ENCODE measurements at places on chromosomes 5 and 9.

DNA sequence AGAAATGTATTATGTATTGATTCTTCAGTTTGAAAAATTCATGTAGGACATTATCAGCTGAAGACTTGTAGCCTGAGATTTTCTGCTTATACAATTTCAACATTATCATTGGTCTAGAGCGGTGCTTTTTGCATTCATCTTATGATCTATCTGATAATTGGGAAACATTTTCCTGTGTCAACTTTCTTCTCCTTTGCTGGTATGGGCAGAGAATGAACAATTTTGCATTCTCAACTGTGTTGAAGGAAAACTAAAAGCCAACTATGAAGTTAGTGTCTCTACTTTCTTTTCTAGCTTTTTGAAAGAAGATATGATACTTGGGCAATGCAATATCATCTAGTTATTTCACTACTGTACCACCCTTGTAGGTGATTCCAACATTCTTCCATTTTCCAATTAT lies 10.3 kb downstream of the ZFR start:
- no peak for DNase-seq

DNA sequence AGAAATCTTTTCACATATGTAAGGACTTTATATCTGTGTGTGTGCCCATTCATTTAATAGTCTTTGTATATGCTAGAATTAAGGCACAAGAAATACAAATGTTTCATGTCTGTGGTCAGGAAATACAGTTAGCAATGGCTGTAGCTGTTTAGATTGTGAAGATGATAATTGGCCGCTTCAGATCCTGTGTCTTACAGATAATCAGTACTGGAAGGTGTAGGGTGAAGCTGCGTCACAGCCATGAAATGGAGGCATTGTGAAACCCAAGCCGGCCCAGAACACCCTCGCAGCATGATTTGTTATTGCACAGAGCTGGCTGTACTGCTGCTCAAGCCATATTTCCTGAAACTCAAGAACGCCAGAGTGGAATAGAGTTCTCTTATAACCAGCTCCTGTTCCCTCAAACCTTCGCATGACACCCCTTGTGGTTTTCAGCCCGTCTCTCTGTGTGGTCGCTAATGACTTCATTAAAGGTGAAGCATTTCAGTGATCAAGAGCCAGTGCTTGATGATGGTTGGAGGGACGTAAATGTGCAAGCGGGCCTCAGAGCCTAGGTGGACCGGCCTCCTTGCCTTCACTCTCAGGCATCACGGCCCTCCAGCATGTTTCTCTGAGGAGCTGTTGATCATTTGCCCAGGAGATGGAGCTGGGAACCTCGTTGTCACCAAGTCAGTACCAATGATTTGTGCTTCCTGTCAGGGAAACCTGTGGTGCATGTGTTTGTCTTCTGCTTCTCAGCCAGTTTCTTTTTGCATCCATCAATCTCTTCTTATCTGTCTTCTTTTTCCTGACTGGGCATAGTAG lies 80.1 kb downstream of the F2RL2 start:
- no peak for DNase-seq

- no peak for DNase-seq
Measured at GRCh38 chr5:102289251-102289899, 6.7 kb downstream of the SLCO4C1 start.

DNA sequence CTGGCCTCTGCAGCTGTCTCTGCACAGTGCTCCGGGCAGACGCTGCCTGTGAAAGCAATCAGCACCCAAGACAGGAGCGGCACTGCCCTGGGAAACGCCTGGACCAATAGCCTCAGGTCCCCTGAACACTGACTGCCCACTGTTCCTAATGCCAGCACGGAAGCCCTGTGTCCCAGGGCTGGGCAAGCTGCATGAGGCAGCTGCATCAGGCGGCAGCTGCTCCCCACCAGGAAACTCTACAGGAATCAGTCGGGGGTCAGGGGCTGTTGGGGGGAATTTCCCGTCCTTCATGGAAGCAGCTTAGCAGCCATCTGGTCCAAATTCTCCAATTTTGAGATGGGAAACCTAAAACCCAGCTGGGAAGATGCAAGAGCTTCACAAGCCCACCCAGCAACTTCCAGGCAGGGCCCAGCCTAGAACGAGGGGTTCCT lies 118.6 kb downstream of the VAV2 start:
- no peak for DNase-seq

- DNase-seq, result no peak
Measured at GRCh38 chr5:133704411-133704810, 92.1 kb upstream of the FSTL4 start.

DNA sequence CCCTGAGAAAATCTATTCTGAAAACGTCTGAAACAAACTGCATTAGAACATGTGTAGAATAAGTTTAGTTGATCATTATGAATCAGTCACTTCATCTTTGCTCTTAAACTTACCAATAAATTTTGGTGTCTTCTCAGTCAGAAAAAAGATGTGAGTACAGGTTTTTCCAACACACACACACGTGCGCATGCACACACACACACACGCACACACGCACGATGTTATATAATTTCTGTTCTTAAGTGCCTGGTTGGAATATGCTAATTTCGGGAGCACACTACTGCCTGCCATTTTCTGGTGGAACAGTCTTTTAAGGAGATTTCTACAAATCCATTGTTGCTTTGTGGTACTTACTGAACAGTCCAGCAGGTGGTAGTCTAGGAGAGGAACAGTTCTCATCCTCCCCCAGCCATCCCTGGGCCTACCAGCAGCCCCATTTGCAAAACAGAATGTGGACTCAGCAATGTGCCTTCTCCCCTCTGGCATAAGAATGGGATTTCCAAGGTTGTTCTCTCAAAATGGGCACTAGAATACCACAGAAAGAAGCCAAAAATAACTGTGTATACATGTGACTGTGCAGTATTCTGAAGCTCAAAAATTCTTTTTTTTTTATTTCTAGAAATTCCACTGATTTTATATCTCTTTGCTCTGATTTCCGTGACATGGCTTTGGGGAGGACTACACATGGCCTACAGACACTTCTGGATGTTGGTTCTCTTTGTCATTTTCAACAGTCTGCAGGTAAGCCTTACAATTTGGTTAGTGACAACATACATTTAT lies 281.3 kb downstream of the ARRDC3 start:
- peak; percentile 73 for DNase-seq

DNA sequence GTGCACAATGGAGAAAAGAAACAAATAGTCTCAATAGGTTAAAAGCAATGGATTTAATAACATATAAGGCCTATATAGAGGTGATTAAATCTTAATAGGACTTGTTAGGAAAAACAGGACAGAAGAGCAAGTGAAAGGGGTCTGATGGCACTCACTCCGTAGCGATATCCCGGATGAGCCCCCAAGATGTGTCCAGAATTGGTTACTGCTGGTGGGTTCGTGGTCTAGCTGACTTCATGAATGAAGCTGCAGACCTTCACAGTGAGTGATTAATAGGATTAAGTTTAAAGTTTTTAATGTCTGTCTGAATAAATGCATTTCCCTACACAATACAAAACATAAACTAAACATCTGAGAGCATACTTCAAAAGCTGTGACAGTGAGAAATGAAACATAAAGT lies 110.4 kb upstream of the FAM174A start:
- no peak for DNase-seq

DNA sequence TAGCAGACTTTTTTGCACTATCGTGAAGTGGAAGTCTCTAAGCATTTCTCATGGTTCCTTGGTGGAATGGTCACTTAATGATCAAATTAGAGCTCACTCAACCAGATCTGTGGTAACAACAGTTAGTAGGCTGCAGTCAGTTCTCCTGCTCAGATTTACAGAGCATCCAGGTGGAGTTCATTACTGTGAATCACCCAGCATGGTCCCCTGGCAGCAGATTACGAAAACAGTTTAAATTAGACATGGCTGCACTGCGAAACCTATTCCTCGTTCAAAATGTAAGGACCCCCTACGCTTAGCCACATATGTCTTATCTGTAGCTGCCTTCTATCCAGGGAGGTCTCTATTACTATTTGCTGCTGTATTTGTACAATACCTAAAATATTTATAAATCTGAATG lies 823.6 kb upstream of the ARRDC3 start:
- DNase-seq, result no peak

- no peak for DNase-seq
Measured at GRCh38 chr5:140341591-140341990, 4.8 kb downstream of the HBEGF start.

DNA sequence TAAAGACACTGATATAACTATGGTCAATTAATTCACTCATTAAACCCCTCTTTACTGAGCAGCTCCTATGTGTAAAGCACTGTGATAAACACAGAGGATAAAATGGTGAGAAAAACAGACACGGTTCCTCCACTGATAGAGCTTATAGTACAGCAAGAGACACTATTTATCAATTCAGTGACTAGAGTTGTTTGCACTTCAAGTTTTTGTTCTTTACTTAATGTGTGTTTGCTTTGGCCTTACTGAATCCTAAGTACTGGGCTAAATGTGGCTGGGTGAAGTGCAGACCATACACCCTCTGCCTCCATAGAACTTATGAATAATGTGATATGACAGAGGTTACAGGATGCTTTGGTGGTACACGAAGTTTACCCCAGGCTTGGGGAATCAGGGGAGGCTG lies 80.1 kb upstream of the ITGA1 start:
- no peak for DNase-seq

DNA sequence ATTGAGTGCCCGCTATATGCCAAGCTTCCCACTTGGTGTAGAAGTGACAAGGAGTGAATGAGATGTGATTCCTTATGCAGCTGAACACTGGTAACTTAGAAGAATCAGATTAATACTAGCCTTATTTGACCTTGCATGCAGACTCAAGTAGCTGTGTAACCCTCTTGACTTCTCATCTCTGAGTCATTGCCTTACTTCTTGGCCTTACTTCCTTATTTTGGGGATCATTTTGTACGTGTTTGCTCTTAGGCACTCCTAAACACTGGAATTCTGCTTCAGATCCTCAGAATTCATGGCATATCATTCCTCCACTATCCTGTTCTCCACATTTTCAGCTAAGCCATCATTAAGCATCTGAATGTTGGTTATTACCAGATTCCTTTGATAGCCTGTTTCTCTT lies 948.9 kb upstream of the ARRDC3 start:
- no peak for DNase-seq

- no peak for DNase-seq
Measured at GRCh38 chr5:158922816-158923215, 176.9 kb downstream of the EBF1 start.

- DNase-seq, result no peak
Measured at GRCh38 chr5:52947851-52948250, 41.3 kb upstream of the ITGA2 start.

DNA sequence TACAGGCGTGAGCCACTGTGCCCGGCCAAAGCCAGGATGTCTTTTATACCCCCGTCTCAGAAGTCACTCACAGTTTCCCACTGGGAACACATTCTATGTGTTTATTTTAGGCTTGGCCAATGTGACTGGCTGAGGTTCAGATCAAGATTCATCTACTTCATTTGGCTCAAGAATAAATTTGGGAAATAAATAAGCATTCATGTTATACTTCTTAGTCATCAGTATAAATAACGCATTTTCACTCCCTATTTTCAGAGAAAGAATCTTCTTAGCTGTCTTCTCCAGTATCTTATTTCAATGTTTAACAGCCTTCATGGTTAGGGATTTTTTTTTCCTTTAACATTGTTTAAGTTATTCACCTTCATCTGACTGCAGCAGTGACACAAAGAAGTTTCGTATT lies 11.8 kb downstream of the S100Z start:
- no peak for DNase-seq

GRCh38 chr5:109416882-109417281 lies 7.1 kb upstream of the PJA2 start:
- DNase-seq, result no peak

DNA sequence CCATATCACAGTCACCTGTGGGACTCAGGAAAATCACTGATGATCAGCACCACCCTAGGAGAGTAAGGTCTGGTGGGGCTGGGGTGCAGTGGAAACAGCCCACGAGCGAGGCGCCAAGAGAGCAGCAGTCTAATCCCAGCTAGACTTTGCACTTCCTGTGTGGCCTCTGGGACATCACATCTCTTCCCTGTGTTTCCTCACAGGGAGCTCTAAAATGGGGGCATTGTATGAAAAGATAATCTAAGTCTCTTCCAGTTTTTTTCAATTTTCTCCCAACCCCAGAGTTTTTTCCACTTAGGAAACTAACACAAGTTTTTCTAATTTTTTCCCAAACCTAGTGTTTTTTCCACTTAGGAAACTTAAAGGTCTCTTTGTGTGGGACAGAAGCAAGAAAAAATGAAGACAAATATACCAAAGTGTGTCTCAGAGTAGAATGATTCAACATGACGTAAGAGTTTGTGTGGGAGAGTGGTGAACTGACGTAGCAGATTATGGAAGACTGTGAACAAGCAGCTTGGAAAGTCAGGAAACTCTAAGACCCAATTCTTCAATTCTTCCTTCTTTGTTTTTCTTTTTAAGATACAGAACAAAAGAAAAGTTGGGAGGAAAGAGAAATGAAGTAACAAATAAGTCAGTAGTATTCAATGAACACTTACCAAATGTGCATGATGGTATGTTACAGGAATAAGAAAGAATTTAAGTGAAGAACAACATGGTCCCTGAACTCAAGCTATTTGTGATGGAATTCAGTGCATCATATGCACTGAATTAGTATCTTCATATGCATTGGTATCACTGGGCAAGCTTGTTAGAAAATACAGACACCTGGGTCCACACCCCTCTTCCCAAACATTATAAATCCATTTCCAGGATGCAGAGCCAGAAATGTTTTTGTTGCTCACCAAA lies 51.3 kb downstream of the LHFPL2 start:
- no peak for DNase-seq

- no peak for DNase-seq
Measured at GRCh38 chr9:121852651-121853616, 201.5 kb downstream of the DAB2IP start.

DNA sequence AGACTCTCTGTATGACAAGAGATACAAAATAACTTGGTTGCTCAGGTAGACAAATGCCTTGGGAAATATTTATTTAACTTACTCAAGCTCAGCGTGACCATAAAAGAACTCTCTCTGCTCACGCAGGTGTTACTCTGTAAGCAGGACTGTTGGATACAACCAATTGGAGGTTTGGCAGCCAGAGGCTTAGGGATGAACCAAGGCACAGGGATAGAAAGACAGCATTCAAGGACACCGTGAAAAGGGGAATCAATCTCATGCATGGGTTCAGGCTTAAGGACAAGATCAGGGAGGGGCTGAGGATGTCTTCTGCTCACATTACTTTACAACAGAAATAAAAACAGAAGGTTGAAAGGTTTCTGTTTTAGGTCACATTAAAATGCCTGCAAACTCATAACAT lies 389.0 kb upstream of the BRINP1 start:
- no peak for DNase-seq

- no peak for DNase-seq
Measured at GRCh38 chr9:36151316-36152210, 15.0 kb downstream of the GLIPR2 start.

GRCh38 chr5:9037048-9037447 lies 508.8 kb downstream of the SEMA5A start:
- DNase-seq, result no peak

Measured in ecto neural progenitor cell (in vitro differentiated cells).